Activated naive CD4-positive, alpha-beta T cell treated with anti-CD3 and anti-CD28 coated beads for 36 hours (primary cell): ENCODE measurements at places on chromosomes 7 and 10. TPM values are rescaled to one million over a fixed set of nuclear protein-coding genes. Genes with fewer than 3 reads are reported as not detected.
A peak's percentile ranks its signal among the peaks of the same experiment; 100 is the strongest.

The KIF11 gene
- total RNA-seq = 43.4 TPM

The NEUROD6 gene
- not detected for total RNA-seq

The CHST15 gene
- total RNA-seq = 0.50 TPM

GRCh38 chr7:5779141-5779540, 2.3 kb downstream of the RNF216 start:
- DNase-seq = no peak

GRCh38 chr7:82965088-82966036, 197.3 kb downstream of the PCLO start:
- no peak for DNase-seq

DNA sequence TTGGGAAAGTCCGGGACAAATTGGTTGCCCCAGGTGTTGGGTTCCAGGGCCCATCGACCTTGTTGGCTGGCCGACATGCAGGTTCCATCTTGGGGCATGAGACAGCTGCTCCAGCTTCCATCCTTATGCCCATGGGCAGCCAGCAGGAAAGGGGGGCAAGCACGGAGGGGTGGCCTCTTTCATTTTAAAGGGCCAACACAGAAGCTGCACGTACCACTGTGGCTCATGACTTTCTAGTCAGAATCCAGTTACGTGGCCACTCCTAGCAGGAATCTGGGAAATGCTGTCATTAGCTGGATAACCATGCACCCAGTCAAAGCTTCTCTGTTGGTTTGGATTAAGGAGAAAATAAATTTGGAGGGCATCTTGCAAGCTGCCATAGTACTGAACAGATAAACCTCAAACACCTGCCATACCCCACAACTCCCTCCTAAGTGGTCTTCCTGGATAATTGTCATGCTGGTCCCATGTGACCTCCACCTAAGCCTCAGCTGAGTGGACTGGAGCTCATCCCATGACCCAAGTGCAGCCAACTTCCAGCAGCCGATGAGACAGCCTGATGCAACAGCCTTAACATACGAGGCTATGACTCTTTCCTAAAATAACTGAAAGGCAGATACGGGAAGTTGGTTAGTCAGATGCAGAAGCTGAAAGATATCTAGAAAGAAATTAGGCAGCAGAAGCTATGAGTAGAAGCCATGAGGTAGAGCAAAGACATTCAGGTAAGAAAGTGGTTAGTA, 21.4 kb upstream of the GSDME start:
- DNase-seq = peak; percentile 58

- no peak for DNase-seq
These were observed 172.9 kb downstream of the WDR37 start for GRCh38 chr10:1229116-1229515.
